ENCODE measurements at places on chromosomes 12 and 14.

GRCh38 chr12:118148287-118148686 is 12.4 kb downstream of the PEBP1 start:
- DNase-seq: no peak

GRCh38 chr12:25377469-25378177 is 126.9 kb upstream of the KRAS start:
- DNase-seq: no peak

- no peak for DNase-seq
Observed at GRCh38 chr12:7837366-7837765, 35.3 kb downstream of the SLC2A14 start.

GRCh38 chr12:119025786-119026185 is 44.4 kb downstream of the SRRM4 start:
- DNase-seq: no peak

DNA sequence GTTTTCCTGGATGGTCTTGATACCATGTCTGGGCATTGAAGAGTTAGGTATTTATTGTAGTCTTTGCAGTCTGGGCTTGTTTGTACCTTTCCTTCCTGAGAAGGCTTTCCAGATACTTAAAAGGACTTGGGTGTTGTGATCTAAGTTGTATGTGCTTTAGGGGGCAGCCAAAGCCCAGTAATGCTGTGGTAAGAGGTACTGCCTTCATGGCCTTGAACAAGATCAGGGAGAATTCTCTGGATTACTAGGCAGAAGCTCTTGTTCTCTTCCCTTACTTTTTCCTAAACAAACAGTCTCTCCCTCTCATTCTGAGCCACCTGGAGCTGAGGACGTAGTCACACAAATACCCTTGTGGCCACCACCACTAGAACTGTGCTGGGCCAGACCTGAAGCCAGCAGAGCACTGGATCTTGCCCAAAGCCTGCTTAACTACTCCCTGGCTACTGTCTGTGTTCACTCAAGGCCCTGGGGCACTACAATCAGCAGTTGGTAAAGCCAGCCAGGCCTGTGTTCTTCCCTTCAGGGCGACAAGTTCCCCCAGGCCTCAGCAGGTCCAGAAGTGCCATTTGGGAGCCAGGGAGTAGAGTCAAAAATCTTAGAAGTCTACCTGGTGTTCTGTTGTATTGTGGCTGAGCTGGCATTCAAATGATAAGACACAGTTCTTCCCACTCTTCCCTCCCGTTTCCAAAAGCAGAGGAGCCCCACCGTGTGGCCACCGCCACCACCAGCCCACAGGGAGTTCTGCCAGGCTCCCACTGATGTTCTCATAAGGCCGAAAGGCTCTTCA is 11.4 kb downstream of the PRORP start:
- DNase-seq: no peak

- no peak for DNase-seq
Observed at GRCh38 chr14:23186913-23187654, 3.6 kb upstream of the SLC7A8 start.

GRCh38 chr14:67776653-67777322 is 39.6 kb downstream of the ZFYVE26 start:
- no peak for DNase-seq

GRCh38 chr12:132222096-132222807 is 78.0 kb downstream of the NOC4L start:
- peak; percentile 25 for DNase-seq

DNA sequence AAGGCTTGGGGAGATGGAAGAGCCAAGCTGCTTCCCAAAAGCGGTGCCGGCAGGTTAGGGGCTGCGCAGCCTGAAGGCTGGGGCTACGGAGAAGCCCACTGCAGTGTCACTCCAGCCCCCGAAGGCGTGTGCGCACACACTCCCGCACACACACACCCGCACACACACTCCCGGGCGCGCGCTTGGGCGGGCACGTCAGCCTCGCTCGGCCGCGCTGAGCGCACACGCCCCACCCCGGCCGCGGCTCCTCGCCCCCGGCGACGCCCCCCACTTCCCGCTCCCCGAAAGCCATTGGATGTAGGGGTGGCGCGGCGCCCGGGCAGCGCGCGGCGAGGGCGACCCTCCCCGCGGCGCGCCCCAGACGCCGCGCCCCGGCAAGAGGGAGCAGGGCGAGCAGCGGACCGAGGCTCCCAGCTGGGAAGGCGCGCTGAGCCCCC is at the start of gene KCNK10:
Gene KCNK10 (minus strand): TSS at position 184 of the 437 bp plus-strand sequence. CDS start 471 bp downstream, outside the sequence.
- DNase-seq: peak; percentile 58

DNA sequence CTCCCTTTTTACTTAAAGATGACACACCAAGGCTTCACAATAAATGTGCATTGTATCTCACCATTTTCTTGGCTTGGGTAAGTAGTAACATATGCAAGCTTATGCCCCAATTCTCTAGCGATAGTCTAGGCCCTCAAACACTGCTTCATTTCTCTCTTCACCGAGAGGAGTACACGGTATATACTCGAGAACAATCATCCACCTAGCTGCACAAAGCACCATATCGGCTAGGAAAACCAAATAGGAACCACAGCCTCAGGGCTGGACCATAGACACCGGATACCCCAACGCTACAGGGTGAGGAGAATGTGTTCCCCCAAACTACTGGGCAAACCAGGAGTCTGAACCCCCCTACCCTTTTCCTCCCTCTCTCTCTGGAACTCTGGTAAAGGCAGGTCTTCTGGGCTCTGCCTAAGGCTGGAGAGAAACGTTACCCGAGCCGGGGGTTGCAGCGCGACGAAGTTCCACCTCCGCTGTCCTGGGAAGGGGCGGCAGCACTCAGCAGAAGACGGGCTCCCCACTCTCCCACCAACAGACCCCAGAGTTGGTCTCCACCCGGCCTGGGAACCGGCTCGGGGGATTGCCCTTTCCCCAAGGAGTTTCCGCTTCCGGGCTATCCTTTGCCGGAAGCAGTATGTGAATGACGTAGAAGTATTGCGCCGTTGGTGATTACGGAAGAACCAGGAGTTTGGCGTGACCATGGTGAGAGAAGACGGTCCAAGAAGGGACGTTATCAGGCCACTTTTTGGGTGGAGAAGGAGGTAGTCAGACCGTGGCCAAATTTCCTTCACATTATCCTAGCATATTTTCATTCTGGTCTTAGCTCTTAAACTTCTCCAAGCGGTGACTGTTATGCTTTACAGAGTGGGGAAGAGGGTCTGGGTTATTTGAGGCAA is at the start of the genes AREL1 and FCF1:
Gene AREL1 (minus strand): TSS at position 582 of the 896 bp plus-strand sequence. CDS start 27,465 bp downstream, outside the sequence.
Gene FCF1 (plus strand): TSS at position 646 of the 896 bp plus-strand sequence. CDS start 54 bp downstream, at position 700.
- DNase-seq: no peak

All from NCI-H187 (cell line).